ENCODE measurements at places on chromosomes 7 and 10.

- no peak for DNase-seq
Observed at GRCh38 chr7:98930464-98930863, 52.1 kb downstream of the TRRAP start.

DNA sequence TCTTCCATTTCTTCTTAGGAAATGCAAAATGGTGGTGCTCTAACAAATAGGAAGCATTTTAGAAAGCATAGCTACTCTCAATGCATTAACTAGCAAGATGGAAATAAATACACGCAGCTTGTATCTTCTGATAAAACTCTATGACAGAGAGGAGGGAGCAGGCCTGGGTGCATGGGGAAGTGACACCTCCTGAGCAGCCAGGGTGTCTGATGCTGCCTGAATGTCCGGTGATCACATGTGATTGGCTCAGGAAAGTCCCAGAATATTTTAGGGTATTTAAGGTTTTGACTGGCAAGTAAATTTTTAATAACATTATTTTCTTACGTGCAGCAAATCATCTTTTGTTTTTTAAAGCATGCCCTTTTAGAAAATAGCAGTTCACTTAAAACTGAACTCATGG lies 261.0 kb upstream of the KLF6 start:
- no peak for DNase-seq

DNA sequence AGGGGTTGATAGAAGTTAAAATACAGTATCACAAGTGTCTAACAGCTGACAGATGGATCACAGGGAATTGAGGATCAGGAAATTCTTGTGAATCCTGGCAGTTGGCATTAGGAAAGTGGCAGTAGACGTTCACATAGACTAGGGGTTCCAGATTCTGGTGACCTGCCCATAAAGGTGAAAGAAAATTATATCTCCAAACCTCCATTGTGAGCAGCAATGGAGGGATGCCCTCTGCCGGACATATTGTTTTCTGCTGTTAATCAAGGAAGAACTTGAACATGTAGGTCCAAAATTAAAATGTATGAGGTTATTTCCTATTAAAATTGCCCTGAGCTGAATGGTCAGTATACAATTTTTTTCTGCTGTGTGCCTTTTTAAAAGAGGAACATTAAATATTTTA lies 5.1 kb downstream of the NME8 start:
- DNase-seq = no peak

DNA sequence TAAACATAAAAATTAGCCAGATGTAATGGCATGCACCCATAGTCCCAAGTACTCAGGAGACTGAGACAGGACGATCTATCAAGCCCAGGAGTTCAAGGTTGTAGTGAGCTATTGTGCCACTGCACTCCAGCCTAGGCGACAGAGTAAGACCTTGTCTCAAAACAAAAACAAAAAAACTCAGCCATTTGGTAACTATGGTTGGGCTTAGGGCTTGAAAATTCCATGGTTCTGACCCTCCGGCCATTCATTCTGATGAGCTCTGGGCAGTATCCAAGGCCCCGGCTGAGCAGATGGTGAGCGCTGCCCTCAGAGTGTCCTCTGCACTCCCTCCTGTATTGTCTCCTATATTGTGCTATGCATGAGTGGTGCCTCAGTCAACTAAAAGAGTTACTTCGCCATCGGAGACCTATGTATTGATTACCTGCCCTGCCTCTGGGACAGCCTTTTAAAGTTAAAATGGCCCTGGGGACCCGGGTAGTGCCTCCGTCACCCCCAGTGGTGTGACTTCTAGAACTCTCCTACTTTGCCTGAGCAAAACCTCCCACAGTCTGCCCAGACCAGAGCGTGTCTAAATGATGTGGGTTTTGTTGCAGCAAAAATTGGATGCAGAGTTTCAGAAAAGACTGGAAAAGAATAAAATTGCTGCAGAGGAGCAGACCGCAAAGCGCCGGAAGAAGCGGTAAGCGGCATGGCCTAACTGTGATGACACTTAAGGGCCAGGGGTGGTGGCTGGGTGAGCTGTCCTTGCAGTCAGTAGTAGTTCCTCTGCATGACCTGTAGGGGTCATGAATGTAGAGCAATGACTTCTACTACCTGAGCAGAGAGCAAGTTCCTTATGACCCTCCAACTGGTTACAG lies 8.1 kb downstream of the PRKRIP1 start:
- peak; percentile 50 for DNase-seq

DNA sequence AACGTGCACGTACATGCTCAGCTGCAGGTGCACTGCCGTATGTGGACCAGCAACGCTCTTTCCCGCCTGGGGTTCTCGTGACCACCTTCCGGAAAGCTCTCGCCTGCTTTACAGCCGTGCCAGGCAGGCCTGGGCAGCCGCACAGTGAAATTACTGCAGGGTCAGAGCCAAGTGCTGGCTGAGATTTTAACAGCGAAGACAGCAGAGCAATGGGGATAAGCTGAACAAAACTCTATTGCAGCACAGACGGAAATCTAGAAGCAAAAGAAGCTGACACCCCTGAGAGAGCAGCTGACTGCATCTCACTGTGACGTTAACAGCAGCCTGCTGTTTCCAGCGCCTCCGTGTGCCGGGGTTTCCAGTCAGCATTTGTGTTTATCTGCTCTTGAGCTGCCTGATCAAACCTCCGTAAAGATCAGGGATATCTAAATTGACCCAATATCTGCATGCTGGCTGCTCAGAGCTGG lies 179.0 kb downstream of the DIP2C start:
- no peak for DNase-seq

- DNase-seq = no peak
Observed at GRCh38 chr10:30577048-30577447, 52.5 kb downstream of the LYZL2 start.
